ENCODE measurements at places on chromosomes 12 and 14. TPM values are rescaled to one million over a fixed set of nuclear protein-coding genes. Genes with fewer than 3 reads are reported as not detected.

DNA sequence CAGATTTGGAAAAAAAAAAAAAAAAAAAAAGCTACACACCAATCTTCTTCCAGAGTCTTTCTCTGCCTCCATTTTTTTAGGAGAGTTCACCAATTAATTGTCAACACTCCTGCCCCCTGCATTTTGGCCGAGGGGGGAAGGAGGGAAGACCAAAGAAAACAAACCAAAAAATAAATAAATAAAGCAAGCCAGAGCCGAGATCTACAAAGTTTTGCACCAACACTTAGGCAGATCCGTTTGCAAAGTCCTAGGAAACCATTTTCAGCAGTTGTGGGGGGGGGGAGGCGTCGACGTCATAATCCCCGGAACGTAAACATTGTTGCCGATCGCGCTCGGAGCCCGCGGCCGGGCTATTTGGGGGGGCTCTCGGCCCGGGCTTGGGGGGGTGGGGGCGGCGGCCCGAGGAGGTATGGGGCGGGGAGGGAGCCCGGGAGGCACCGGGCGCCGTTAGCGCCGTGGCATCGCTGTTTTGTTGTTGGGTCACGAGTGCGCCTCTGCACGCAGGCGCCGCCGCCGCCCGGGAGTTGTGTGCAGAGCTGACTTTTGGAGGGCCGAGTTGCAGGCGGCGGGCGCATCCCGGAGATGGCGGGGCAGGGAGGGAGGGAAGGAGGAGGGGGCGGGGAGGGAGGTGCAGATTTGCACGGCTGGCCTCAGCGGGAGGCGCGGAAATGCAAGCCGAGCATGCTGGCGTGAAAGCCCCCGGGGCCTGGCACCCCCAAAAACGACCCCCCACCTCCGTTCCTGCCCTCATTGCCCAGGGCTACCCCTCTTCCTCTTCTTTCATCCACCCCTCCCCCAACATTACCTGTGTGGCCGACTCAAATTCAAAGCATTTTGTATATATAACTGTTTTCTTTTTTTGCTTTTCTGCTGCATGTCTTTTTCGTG is 598 bp downstream of the KDM2B start:
- peak; percentile 89 for DNase-seq

DNA sequence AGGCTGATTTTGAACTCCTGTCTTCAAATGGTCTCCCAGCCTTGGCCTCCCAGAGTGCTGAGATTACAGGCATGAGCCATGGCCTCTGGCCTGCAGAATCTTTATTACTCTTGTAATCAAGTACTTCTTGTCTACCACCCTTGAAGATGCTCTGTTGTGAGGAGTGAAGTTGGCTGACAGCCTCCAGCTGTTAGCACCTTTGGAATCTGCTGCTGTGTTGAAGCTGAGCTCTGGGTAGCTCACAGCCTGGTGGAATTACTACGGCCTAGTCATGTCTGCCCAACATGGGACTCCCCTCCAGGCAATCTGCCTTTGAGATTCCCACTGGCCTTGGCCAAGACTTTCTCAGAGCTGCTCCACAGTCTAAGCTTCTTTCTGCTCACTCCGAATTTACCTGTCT is 5.8 kb upstream of the C12orf75 start:
- DNase-seq = no peak

The PRH2 gene
- polyA plus RNA-seq = not detected

The SLC25A47 gene
- polyA plus RNA-seq = not detected

The PRICKLE1 gene
- 33.5 TPM for polyA plus RNA-seq

The FSCB gene
- not detected for polyA plus RNA-seq
